Stimulated activated CD4-positive, alpha-beta T cell treated with anti-CD3 and anti-CD28 coated beads, TNF-alpha, amount 100 ng/mL, for 1 hour (primary cell): ENCODE measurements at places on chromosomes 1 and 21.

DNA sequence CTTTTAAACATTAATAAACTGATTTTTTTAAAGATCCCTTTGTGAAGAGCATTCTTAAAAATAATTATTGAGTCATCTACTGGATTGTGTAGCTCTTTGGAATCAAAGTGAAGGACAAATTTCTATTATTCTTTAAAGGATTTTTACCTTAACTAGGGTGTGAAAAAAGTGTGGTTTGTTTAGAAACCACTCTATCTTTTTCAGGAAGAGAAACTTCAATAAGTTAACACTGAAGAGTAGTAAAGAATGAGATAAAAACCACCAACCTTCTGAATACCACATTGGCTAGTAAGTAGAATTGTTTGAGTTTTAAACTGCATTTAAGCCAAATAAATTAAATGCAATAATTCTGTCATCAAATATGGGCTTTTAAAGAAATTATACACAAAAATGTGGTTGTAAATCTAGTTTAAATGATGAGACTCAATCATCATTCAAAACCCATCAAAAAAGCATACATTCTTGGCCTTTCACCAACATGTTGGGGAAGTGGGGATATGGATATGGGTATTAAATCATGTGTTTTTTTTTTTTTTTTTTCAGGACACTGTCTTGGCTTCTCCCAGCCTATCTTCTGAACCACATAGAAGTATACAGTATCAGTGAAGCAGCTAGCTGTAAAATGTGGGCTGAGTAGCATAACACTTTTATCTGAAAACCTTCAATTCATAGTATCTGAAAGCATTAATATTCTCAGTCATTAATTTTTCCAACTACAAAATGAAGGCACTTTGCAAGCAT is 4.8 kb downstream of the S1PR1 start:
- DNase-seq, result no peak

DNA sequence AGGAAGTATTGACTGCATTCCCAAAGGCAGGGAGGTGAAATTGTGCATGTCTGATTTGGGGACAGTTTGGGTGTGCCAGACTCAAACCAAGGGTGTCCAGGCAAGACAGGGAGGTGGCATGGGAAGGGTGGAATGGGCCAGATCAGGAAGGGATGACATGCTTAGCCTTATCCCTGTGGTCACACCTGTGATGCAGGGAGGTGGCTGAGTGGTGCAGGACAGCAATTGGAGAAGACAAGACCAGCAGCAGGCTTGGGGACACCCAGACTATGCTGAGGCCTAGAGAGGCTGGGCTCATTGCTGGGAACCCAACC is 4.0 kb downstream of the FOXO6 start:
- DNase-seq, result no peak

DNA sequence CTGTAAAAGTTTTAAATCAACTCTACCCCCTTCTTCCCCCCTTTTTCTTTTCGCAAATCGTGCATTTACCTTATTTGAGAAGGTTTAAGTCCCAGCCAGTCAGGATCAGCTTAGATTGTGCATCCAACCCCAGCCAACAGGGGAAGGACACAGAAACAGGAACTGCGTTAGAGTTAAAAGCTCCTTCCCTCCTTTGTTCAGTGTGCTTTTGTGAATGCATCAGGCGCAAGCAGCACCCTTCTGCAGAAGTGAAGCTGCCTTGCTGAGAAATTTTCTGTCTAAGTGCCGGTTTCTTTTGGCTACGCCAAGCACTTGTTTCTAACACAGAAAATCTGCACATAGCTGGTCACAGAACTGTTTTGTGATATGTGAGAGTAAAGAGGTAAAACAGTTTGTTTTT is 56.2 kb upstream of the PRRC2C start:
- no peak for DNase-seq

DNA sequence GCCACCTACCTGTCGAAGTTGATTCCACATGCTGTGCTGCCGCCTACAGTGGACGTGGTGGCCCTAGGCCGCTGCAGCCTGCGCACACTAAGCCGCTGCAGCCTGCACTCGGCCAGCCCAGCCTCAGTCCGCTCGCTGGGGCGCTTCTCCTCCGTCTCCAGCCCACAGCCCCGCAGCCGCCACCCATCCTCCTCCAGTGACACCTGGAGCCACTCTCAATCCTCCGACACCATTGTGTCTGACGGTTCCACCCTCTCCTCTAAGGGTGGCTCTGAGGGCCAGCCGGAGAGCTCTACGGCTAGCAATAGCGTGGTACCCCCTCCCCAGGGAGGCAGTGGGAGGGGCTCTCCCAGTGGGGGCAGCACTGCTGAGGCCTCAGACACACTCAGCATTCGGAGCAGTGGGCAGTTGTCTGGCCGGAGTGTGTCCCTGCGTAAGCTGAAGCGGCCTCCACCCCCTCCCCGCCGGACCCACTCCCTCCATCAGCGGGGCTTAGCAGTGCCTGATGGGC is 46.9 kb downstream of the YARS1 start:
- DNase-seq, result no peak

GRCh38 chr1:185337246-185337645 is 20.2 kb upstream of the IVNS1ABP start:
- DNase-seq, result no peak

- DNase-seq, result no peak
Measured at GRCh38 chr1:192270398-192270797, 46.4 kb upstream of the RGS21 start.

- DNase-seq, result no peak
Measured at GRCh38 chr21:32143241-32143939, 135.5 kb downstream of the MIS18A start.

GRCh38 chr1:229111703-229112319 is 159.1 kb upstream of the RAB4A start:
- no peak for DNase-seq

DNA sequence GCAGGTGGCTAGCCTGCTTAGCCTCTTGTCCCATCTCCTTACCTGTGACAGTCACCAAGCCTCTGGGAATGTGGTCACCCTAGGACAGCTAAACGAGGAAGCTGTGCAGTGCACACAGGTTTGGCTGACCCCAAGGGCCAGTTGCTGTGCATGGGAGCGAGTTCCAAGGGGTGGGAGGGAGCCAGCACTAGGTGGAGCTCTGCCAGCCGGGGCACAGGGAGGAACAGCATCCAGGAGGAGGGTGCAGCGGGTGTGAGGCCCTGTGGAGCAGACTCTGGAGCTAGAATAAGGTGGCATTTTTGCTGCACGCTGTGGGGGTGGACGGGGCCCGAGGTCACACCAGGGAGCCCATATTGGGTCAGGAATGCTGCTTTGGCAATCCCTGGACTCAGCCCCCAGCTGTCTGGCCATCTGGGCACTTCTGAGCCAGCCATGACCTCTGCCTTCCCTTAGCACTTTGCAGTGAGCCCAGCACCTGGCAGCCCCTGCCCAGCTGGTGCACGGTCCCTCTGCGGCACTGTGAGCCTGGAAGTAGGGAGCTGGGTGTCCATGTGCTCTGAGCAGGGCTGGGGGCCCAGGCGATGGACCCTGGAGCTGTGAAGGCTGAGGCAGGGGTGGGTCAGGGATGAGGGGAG is 8.7 kb downstream of the PDXK start:
- DNase-seq, result no peak

DNA sequence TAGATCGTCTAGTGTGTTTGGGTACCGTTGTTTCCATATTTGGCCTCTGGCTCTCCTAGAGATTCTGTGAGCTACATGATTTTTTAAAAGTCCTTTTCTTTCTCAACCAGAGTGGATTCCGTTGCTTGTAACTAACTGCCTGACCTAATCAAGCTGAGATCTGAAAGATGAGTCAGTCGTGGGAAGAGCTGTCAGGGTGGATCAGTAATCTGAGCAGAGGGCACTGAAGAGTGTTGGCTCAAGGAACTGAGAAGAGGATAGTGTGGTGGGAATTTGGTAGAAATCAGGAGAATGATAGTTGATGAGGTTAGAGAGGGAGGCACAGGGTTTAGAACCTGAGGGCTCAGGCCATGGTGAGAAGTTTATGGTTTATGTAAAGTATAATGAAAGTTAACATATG is 52.2 kb downstream of the TRAF5 start:
- DNase-seq, result no peak

- DNase-seq, result no peak
Measured at GRCh38 chr21:42973309-42973990, 912 bp upstream of the PKNOX1 start.

DNA sequence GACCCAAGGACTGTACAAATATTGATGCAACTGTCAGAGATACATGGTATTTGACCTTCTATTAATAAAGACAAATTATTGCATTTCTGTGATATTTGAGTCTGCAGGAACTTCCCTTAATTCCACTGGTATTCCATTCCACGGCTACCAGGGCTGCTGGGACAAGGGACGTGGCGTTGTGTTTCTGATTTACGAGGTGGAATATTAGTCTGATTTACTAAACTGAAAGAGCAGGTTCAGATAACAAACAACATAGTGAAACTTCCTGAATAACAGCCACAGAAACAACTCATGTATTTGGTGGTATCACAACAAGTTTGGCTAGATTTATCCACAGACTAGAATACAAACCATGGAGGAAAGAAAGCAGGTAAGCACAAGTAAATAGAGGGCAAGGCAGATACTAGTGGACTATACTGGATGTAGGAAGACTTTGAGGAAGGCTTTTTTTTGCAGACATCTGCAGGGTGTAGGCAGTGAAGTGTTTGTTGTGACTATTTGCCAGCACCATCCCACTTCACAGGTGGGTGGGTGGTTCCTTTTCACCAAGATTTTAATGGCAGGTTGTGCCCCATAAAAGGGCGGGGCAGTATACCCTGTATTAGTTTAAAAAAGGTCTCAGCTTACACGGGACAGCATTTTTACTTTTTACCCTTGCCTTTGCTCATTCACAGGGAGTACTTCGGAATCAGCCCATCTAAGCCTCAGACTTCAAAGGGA is 100.4 kb downstream of the FGGY start:
- no peak for DNase-seq

GRCh38 chr1:82463951-82464350 is 663.2 kb downstream of the ADGRL2 start:
- no peak for DNase-seq

GRCh38 chr1:81702903-81703302 is 97.8 kb upstream of the ADGRL2 start:
- no peak for DNase-seq

DNA sequence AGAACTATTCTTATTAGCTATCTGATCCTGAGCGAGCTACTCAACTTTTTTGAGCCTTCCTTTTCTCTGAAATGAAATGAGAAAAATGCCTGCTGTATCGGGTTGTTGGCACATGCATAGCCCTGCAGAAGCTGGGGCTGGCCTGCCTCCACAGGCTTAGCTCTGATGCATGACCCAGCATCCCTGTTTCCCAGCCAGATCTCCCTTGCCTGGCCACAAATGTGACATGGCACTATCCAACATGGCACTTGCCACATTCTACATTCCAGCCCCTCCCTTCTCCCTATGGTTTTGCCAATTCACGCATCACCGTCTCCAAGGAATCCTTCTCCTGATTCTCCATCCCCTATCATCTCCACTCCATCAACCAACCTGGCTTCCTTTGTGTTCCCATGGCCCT is 13.8 kb downstream of the RNU5D-1 start:
- DNase-seq, result no peak

- peak; percentile 43 for DNase-seq
Measured at GRCh38 chr1:34786521-34787325, 5.7 kb downstream of the GJB3 start.
